ENCODE measurements at places on chromosomes 16 and 17. TPM values are rescaled to one million over a fixed set of nuclear protein-coding genes. Genes with fewer than 3 reads are reported as not detected.

EPX gene
- total RNA-seq = not detected

GAS7 gene
- total RNA-seq = 6.1 TPM

TAC4 gene
- total RNA-seq = not detected

KATNIP gene
- 6.4 TPM for total RNA-seq

PPP1R27 gene
- not detected for total RNA-seq

BMERB1 gene
- total RNA-seq = 33.3 TPM

MAFG gene
- total RNA-seq = 17.0 TPM

CA4 gene
- 0.67 TPM for total RNA-seq

DCUN1D3 gene
- 16.8 TPM for total RNA-seq

VAT1L gene
- 0.17 TPM for total RNA-seq

TPSD1 gene
- total RNA-seq = not detected

AIPL1 gene
- not detected for total RNA-seq

PRSS22 gene
- total RNA-seq = not detected

PABPN1L gene
- not detected for total RNA-seq

CTRB2 gene
- 0.33 TPM for total RNA-seq

GNG13 gene
- not detected for total RNA-seq

SPATA33 gene
- 3.6 TPM for total RNA-seq

RASL10B gene
- 0.42 TPM for total RNA-seq

KCTD2 gene
- total RNA-seq = 8.2 TPM

ZNF200 gene
- 4.5 TPM for total RNA-seq

SLFN14 gene
- 23.7 TPM for total RNA-seq

KRT14 gene
- not detected for total RNA-seq

SLC13A2 gene
- 0.47 TPM for total RNA-seq

MPP3 gene
- 0.23 TPM for total RNA-seq

SULT1A3 gene
- total RNA-seq = 9.4 TPM

NEUROD2 gene
- not detected for total RNA-seq

ALOX15 gene
- total RNA-seq = not detected

NPIPB4 gene
- total RNA-seq = 44.0 TPM

WWP2 gene
- 15.8 TPM for total RNA-seq

FOXJ1 gene
- total RNA-seq = 1.5 TPM

LPO gene
- total RNA-seq = not detected

WFIKKN2 gene
- 0.19 TPM for total RNA-seq

OSGIN1 gene
- 47.2 TPM for total RNA-seq

MRC2 gene
- 81.1 TPM for total RNA-seq

GRIN2C gene
- 0.09 TPM for total RNA-seq

CCL8 gene
- not detected for total RNA-seq

HBM gene
- not detected for total RNA-seq

SLC22A31 gene
- 0.50 TPM for total RNA-seq

RAB37 gene
- total RNA-seq = 5.3 TPM

TMIGD1 gene
- not detected for total RNA-seq

TERB1 gene
- total RNA-seq = not detected

ZP2 gene
- not detected for total RNA-seq

CACNA1H gene
- 8.5 TPM for total RNA-seq

EIF4A3 gene
- total RNA-seq = 33.8 TPM

CBX2 gene
- total RNA-seq = 2.4 TPM

ACBD4 gene
- total RNA-seq = 4.4 TPM

SPNS2 gene
- total RNA-seq = 9.0 TPM

GINS3 gene
- total RNA-seq = 0.92 TPM

TELO2 gene
- 12.9 TPM for total RNA-seq

KIF18B gene
- under 0.01 TPM for total RNA-seq

KRTAP2-1 gene
- not detected for total RNA-seq

SGSH gene
- total RNA-seq = 5.8 TPM

All from liver (tissue), 10 donors.